ENCODE measurements at places on chromosomes 6 and 20.

DNA sequence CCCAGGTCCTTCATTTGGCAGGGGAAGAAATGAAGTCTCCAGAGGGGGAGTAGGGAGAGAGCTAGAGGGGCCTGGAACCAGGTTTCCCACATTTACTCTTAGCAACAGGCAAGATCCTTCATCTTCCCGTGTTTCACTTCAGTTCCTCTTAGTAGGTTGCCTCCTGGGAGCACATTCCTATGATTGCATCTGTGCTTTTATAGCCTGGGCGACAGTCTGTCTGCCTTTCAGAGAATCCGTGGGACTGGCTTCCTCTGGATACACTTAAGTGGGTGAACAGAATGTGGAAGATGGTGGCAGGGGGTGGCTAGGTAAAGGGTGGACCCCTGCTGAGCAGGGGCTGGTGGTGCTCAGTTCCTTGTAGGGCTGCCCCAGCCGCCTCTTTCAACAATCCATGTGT lies 33.4 kb downstream of the STK35 start:
- DNase-seq, result no peak

GRCh38 chr6:131597446-131597845 lies 24.4 kb downstream of the ARG1 start:
- no peak for DNase-seq

DNA sequence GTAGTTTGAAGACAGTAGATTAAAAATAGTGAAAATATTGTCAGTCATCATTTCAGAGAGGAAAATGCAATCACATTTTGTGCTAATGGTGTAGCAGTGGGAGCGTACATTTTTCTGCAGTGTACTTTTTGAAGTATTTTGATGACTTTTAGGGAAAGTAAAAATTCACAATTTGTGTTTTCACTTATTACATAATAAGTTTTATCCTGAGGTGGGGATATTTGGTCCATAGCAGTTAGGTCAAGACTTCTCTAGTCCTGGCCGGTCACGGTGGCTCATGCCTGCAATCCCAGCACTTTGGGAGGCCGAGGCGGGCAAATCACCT lies 122.3 kb downstream of the SASH1 start:
- no peak for DNase-seq

DNA sequence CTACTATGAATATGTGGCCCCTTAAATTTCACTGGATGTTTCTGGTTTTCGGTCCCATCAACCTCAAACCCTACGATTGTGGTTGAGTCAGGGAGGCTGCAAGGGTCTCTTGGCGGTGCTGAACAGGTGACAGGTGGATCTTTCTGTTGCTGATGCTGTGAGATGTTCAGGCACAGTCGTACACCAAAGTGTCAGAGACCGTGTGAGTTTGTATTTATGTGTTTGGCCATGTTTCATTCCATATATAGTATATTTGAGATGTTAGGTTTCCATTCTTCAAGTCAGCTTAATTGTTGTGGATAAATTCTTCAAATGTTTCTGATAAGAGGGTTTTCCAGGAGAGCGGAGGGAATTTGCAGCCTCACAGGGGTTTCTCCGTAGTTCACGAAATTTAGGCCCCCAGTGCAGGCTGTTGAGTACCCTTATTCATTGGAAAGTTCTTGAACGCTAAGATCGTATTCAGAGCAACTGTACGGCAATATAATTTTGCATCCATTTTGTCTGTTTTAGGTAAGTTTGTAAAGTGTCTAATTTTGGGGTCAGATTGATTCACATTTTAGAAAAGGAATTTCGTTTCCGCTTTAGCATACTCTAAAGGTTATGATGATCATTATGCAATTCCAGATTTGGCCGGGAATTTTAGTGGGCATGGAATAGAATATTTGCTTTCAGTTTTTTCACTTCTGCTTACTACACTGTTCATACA lies 1.2 kb downstream of the TAB2 start:
- DNase-seq, result no peak

DNA sequence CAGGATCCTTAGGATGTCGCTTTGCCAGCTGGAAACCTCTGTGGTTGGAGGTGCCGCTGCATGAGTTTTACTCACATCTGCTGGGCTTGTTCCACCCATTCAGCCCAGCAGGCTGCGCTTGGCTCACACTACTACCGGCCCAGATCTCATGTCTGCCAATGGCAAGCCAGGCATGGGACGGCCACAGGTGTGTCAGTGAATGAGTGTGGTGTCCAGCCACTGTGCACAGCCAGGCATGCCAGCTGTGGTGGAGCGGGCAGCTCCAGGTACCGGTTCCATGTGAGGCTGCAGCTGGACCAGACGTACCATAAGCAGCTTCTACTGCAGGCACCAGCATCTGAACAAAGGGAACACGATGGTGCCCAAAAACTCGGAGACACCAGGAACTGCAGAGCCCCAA lies 33.1 kb upstream of the ASF1A start:
- DNase-seq, result no peak

GRCh38 chr20:60395991-60396390 lies 437.8 kb downstream of the CDH26 start:
- no peak for DNase-seq

GRCh38 chr6:122648726-122649125 lies 38.5 kb downstream of the PKIB start:
- DNase-seq, result no peak

GRCh38 chr6:132009175-132009574 lies 58.0 kb upstream of the CCN2 start:
- DNase-seq, result no peak

DNA sequence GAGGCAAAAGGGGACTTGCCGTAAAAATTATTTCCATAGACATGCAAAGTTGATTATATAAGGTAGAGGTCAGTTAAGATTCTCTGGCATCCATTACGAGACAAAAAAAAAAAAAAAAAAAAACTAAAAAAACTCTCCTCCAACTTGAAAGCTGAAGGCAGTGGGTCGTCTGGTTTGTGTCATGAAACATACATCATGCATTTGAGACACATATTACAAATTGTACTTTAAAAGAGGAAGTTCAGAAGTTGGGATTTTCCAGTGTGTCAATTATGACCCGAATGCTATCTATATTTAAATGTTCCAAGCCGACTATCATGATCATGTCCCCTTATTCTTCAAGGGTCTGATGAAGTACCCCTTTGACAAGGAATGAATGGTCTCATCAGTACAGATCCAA lies 125.1 kb downstream of the ZNF217 start:
- DNase-seq, result no peak

GRCh38 chr6:129577691-129578090 lies 132.3 kb downstream of the ARHGAP18 start:
- no peak for DNase-seq

DNA sequence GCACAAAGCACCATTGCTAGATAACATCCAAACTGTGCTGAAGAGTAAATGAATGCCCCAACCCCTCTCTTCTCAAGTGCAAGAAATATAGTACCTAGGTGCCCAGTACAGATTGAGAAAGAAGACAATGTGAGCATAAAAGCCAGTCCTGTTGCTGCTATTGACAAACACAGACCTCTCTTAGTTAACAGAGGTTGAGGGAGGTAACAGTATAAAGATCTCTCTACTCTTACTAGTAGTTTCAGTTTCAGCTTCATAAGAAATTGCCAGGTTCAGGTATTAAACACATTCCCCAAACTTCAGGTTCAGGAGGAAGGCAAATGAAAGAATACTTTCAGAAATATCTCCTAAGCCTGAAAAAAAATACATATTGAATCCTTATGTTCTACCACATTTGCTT lies 31.4 kb downstream of the TBC1D32 start:
- DNase-seq, result no peak

DNA sequence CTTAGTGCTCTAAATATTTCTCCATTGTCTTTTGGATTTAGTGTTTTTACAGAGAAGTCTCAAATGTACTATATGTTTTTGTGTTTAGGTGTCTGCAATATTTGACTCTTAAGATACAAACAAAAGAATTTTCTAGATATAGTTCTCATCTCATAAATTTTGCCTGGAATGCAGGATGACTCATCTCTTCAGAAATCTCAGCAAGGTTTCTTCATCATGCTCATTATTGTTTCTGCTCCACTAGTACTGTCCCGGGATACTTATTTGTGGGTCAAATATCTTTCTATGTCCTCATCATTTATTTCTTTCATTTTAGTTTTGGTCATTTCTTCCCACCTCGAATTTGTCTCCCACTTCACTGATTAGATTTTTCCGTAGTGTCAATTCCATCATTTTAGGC lies 9.5 kb downstream of the AHI1 start:
- no peak for DNase-seq

DNA sequence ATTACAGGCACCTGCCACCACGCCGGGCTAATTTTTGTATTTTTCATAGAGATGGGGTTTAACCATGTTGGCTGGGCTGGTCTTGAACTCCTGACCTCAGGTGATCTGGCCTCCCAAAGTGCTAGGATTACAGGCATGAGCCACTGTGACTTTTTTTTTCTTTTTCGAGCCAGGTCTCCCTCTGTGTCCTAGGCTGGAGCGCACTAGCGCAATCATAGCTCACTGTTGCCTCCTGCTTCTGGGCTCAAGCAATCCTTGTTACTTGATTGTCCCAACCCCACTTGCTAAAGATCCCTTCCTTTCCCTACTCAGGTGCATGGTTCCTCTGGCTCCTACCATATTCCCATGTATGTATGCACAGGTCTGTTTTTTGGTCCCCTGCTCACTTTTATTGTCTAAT lies 27.4 kb upstream of the SMIM29 start:
- DNase-seq, result no peak

DNA sequence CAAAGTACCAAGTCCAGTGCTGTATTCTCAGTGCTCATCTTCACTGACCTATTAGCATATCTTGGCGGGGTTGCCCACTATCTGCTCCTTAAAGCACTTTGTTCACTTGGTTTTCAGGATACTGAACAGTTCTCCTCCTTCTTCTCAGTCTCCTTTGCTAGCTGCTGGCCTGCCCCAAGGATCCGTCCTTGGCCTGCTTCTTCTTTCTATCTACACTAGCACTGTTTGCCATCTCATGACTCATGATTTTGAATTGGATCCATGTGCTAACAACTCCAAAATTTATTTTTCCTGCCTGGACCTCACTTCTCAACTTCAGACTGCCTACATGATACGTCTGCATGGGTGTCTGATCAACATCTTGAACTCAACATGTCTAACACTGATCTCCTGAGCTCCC lies 15.5 kb downstream of the TPD52L1 start:
- no peak for DNase-seq

GRCh38 chr6:163489584-163489983 lies 75.1 kb downstream of the QKI start:
- no peak for DNase-seq

- no peak for DNase-seq
These were observed 167.4 kb upstream of the BMP2 start for GRCh38 chr20:6599876-6600735.

DNA sequence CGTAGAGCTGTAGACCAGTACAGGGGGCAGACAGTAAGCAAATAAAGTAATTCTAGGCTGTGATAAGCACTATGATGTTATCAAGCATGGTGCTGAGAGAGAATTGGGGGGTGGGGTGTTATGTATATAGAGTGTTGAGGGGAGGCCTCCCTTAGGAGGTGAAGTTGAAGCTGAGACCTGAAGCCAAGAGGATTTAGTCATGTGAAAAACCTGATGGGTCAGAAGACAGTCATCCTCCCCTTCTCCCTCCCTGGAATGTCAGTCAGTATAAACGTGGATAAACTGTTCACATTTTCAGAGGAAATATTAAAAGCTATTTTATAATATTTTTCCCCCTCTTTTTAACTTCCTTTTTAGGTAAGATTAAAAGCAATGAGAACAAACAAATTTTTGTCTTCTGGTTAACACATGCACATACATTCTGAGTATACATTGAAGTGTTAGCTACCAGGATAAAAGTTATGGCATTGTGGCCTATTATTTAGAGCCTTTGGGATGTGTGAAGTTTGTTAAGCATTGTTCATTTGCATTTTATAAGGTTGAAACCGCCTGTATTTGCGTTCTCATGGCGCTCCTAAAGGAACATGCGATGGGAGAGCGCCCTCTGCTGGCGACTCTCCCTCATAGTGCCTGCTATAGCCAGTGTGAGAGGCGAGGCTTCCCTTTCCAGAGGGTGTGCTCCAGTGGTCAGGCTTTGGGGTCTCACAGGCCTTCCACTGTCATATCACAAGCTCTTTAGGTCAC lies 35.4 kb upstream of the MAPK13 start:
- DNase-seq, result peak; percentile 76

- no peak for DNase-seq
These were observed 1102.8 kb upstream of the FLRT3 start for GRCh38 chr20:15440049-15440820.

GRCh38 chr6:25612666-25613065 lies 39.3 kb upstream of the SCGN start:
- no peak for DNase-seq

DNA sequence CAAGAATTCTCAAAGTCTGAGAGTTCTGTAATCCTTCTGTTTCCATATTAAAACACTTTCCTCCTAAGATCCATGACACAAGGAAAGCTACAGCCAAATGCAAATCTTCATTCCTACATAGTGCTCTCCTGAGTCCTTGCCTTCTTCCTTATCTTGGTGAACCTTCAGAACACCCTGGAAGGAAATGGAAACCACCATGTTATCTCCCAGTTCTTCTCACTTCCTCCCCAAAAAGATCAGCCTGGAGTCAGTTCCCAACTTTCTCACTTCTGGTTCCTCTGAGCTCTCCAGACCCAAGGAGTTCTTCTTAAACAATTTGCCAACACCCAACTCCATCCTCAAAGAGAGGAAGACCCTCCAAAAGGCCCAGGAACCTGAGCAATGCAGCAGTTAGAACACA lies 193.3 kb upstream of the CCN2 start:
- DNase-seq, result no peak
